ENCODE measurements at places on chromosomes 1 and 21.

DNA sequence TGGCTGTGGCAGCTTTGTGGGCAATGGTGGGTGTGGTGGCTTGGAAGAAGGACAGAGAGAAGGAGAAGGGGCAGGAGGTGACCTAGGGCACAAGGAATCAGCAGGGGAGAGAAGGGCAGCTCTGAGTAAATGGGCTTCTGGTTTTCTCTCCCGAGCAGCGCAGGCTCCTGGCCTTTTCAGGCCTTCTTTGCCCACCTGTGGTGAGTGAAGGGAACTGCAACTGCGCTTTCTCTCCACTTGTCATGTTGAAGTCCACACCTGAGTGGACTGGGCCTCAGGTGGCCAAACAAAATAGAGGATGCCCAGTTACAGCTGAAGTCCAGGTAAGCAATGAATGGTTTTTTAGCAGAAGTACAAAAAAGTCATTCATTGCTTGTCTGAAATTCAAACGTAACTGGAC, 29.4 kb upstream of the KCNA10 start:
- DNase-seq, result no peak

- DNase-seq, result no peak
Observed at GRCh38 chr1:10074852-10075730, 42.3 kb downstream of the UBE4B start.

DNA sequence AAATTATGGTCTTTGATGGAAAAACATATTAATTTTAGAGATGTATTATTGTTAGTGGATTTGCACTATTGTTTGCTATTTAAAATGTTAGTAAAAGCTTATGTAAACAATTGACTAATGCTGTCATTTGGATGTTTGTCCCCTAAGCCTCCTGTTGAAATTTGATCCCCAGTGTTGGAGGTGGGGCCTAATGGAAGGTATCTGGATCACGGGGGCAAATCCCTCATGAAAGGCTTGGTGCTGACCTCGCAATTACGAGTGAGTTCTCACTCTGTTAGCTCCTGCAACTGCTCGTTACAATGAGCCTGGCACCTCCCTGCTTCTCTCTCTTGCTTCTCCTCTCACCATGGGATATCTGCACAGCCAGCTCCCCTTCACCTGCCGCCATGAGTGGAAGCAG, 14.3 kb downstream of the TMEM35B start:
- DNase-seq, result no peak

DNA sequence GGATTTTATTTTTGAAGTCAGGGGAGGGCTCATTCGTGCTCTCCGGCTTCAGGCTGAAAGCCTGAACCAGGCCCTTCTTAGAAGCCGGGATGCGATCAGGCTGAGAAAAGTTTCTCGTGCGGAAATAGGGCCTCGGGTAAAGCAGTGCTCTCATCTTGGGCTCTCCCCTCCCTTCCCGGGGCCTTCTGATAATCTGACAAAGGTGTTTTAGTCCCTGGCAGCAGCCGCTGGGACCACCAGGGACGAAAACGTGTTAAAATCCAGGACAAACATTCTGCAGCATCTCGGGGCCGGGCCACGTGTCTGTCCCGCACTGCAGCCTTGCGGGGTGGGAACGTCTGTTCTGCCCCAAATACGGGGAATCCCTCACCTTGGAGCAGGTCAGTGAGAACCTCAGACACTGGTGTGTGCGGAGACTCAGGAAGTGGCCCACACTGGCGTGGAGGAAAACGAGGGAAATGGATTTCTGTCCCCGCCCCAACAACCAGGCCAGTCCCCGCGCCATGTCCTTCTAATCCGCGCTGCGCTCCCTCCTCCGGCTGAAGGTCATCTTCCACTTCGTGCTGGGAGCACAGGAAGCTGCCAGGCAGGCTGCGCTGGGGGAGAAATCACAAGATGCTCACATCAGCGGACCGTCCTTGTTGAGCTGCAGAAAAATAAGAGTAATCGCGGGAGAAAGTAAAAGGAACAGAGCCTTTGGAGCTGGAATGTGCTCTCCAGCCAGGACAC, 16.6 kb upstream of the AJAP1 start:
- no peak for DNase-seq

- no peak for DNase-seq
Observed at GRCh38 chr1:34625521-34626015, 129.3 kb upstream of the GJB5 start.

GRCh38 chr1:116489231-116489697, 81.6 kb downstream of the CD58 start:
- DNase-seq, result no peak

DNA sequence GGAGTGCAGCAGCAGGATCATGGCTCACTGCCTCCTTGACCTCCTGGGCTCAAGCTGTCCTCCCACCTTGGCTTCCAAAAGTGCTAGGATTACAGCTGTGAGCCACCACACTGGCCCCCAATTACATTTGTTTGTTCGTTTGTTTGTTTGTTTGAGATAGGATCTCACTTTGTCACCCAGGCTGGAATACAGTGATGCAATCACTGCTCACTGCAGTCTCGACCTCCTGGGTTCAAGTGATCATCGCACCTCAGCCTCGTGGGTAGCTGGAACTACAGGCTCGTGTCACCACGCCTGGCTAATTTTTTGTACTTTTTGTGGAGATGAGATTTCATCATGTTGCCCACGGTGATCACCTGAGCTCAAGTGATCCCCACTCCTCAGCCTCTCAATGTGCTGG, 2.0 kb upstream of the VPS72 start:
- DNase-seq, result no peak

DNA sequence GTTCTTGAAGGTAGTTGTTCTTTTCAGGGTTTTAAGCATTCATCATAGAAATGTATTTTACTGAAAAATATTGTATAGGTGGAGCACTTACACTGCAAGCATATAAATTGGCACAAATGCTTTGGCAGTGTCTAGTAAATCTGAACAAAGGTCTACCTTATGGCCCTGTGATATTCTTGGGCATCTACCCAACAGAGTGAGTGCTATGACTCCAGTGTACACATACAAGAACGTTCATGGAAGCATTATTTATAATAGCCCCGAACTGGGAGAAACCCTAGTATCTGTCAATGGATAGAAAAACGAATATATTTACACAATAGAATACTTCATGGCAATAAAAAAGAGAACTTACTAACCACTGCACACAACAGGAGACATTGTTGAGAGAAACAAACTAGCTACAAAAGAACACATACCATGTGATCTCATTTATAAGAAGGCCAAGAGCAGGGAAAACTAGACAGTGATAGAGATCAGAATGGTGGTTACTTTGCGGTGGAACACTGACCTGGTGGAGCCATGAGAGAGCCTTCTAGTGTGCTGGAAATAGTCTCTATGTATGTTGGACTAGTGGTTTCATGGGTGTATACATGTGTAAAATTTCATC, 96.0 kb downstream of the MAB21L3 start:
- DNase-seq, result no peak

DNA sequence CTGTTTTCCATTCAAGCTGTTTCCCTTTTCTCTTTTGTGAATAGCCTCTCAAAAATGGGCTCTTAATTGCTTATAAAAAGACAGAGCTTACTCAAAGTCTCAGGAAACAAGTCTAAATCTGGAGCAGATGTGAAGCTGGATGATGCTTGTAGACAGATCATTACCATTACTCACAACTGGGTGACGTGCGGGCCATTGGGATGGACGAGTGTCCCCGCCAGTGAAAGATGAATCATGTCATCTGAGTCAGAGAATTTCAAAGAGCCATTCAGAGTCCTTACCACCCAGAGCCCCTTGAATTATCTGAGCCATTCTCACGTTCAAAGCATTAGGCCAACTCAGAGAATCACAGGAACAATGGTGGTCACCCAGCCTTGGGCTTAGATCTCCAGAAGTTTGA, 134.6 kb downstream of the HUNK start:
- DNase-seq, result peak; percentile 69

DNA sequence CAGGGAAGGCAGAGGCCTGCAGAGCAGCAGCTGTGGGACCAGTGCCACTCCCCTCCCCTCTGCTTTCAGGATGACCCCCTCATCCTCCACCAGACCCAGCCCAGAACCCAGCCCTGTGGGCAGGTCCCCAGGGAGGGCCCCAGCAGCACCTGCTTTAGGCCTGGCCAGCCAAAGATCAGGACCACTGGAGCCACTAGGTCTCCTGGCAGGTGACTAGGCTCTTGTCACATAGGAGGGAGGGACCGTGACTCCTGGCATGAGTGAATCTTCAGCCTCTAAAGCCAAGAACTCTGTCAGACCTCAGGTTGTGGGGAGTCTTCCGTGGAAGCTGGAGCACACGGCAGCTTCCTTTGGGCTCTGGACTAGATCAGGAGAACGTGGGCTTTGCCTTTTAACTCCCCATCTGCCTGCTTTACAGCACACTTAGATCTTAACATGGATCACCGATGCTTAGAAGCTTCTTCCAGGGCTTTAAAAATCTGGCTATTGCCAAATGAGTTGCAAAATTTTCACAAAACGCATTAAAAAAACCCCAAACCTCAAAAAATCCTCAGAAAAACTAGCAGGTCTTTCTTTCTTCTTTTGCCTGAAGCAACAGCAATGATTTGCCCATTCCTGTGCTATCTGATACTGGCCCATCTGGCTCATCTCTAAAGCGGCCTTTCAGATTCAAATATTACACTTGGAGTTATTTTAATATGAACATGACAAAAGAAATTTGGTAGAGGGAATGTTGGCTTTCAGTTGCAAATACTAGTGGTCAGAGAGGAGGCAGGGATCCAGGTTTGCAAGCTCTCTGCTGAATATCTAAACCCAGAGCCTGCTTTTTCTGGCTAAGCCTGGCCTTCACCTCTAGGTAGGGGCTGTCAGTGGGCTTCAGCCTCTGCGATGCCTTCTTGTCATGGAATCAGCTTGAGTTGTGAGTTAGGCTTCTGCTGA, 235.2 kb downstream of the SDCCAG8 start:
- DNase-seq, result peak; percentile 56

GRCh38 chr1:82162486-82163420, 362.0 kb downstream of the ADGRL2 start:
- DNase-seq, result no peak

GRCh38 chr1:197787056-197787455, 11.8 kb upstream of the DENND1B start:
- no peak for DNase-seq

- no peak for DNase-seq
Observed at GRCh38 chr1:152941037-152941711, 5.8 kb upstream of the SPRR5 start.

DNA sequence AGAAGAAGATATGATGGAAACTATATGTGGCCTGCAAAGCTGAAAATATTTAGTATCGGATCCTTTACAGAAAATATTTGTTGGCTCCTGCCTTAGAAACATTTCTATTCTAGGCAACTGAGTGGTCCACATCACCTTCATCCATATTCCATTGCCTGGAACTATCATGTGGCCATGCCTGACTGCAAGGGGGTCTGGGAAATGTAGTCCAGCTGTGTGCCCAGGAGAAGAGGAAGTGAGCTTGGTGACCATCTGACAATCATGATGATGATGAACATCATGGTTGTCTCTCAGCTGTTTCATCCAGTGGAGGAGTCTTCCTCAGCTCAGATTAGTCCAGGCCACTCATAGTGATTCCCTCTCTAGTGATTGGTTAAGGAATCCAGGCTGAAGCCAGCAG, 61.8 kb upstream of the IFNLR1 start:
- no peak for DNase-seq

DNA sequence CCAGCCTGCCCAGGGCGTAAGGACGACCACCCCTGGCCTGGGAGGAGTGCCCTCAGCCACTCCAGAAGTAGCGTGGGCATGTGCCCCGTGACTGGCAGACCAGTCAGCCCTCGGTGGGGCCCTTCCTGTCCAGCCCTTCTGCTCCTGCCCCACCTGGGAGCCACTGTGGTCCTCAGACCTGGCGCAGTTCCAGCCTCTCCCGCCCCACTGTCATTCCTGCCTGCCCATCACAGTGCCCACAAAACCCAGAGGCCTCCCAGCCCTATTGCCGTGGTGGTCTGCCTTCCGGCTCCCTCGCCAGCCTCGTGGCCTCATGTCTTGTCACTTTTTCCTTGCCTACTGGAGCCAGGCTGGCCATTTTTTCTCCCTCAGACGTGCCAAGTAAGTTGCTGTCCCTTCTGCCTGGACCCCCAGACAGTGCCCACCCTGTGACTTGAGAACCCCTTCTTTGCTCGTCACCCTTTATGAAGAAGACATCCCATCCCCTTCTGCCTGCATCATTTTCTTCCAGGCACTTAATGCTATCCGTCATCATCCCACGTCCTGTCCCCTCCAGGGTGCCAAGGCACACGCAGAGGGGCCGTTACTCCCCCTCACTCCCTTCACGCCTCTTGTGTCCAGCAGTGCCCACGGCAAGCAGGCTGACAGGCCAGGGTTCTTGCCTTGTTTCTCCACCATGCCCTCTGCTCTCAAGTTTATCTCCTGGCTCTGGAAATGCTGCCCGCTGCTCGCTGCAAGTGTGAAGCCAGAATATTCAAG, 122.6 kb downstream of the CAMTA1 start:
- no peak for DNase-seq

DNA sequence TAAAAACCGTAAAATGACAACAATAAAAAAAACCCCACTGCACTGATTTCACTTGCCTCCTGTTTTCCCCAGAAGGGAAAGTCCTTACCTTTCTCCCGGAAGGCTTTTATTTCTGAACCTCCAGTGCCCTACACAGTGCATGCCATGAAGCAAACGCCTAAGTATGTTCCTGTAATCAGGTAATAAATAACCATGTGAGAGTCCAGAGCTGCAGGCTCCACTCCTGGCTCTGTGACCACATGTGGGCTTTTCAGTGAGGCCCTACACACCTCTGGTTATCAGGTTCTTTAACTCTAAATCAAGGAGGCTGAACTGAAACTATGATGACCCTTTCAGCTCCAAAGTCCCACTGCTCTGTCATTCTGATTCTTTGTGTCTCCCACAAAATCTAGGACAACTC, 20.8 kb upstream of the NR5A2 start:
- DNase-seq, result no peak

DNA sequence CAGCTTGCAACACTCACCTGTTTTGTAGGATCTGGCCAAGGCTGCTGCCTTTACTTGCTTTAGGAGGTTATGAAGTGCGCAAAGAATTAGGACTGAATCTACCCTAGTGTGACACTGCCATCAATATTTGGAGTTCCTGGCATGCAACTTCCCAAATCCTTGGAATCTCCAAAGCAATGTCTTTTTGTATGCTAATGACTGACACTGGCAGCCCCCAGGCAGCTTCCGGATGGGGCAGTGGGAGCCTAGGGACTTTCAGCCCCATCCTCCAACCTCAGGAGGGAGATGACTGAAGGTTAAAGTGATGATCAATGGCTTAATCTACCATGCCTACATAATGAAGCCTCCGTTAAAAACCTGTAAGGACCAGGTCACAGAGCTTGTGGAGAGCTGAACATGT, 5.5 kb downstream of the RCC2 start:
- DNase-seq, result no peak

GRCh38 chr1:59413327-59413720, 116.4 kb downstream of the FGGY start:
- no peak for DNase-seq

DNA sequence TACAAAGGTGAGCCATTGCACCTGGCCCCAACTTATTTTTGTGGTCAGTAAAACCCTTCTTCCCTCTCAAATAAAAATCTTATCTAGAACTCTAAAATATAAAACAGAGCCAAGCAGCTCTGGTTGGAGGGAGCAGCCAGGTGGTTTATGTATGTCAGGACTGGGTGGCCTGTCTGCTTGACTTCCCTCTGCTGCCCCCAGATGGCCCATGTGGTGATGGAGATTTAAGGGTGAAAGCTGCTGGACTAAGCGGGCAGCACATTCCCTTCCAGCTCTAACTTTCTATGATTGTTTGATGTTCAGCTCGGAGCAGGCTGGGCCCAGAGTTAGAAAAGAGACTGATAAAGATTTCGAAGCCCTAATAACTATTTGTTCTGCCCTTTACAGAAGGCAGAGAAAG, 11.9 kb upstream of the PAQR6 start:
- no peak for DNase-seq

GRCh38 chr1:162074276-162075005, 5.0 kb downstream of the NOS1AP start:
- no peak for DNase-seq

GRCh38 chr21:39317134-39318090, 4.0 kb upstream of the BRWD1 start:
- no peak for DNase-seq
